ENCODE measurements at places on chromosomes 7 and 10. TPM values are rescaled to one million over a fixed set of nuclear protein-coding genes. Genes with fewer than 3 reads are reported as not detected.
A peak's percentile ranks its signal among the peaks of the same experiment; 100 is the strongest.

DNA sequence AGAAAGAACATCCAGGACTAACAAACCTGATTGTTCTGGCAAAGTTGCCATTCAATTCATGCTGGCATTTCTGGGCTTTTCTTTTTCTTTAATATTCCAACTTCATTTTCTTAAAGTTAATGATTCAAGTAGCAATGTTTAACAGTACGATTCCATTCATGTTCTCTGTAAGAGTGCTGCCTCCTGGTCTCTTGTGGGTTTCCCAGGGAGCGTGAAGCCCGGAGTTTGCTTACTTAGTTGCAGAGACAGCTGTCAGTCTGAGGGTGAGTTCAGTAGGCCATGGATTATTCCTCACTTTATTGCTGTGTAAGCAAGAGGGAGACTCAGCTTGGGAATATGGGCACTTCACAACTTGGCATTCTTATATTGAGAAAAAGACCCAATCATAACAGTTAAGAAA, 142.2 kb downstream of the TWIST1 start:
- no peak for DNase-seq

DNA sequence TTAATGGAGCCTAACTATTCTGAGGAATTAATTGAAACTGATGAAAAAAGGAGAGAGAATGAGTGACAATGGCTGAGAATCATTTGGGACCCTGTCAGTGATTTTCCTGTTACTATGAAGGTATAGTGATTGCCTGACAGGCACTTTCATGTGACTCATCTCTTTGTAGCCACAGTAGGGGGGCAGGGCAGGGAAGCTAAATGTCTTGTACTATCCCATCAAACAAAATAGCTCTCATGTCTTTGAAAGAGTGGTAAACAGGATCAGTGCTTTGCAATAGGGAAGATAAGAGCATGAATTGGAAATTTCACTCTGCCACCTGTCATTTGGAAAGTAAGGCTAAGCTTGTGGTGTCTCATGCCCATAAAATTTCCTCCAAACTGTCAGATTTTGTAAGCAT, 94.5 kb upstream of the GSDME start:
- no peak for DNase-seq

DNA sequence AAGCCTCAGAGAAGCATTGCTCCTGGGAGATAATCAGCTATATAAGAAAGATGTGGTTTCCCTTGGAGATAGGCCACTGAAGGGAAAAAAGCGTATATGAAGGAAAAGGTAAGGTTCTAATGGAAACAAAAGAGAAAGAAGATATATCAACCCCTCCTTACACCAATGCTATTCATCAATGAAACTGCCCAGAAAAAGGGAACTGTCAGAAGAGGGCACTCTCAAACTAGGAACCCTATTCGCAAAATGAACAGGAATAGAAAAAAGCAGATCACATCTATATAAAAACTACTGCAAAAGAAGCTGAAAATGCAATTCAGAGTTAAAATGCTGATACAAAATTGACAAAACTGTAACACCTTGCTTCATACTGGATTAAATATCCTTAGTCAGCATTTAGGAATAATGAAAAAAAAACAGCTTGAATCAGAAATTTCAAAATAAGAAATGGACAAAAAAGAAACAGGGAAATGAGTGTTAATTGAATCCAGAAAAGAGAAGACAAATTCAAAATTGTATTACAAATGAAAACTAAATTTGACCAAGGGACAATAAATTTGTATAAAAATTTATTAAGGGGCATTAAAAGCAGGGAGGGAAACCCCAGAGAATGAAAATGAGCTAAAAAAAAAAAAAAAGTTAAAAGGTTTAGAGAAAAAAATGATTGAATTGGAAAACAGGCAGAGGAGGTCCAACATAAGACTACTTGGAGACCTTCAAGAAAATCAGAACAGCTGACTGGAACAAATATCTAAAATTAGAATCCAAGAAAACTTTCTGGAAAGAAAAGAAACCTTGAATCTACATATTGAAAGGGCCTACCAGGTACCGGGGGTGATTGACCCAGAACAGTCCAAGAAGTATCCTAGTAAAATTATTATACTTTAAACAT, 17.9 kb downstream of the NHLRC2 start:
- no peak for DNase-seq

DNA sequence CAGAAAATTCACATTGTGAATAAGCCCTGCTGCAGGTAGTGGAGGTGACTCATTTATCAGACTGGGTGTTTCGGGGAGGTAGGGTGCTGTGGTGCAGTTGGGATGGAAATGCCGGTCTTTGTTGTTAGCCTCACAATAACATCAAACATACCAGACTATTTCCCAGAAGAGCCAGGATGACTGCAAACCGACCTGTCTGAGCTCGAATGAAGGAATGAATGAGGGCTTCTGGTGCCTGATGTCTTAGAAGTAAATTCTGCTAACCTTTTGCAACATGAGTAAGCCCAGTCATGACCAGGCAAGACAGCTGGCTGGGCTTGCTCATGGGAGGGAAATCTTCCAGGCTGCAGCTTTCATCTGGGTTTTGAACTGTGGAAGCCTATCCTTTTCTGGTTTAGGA, 2.4 kb upstream of the VDAC2 start:
- no peak for DNase-seq

EVX1 gene
- not detected for total RNA-seq

TPK1 gene
- 26.7 TPM for total RNA-seq

DNA sequence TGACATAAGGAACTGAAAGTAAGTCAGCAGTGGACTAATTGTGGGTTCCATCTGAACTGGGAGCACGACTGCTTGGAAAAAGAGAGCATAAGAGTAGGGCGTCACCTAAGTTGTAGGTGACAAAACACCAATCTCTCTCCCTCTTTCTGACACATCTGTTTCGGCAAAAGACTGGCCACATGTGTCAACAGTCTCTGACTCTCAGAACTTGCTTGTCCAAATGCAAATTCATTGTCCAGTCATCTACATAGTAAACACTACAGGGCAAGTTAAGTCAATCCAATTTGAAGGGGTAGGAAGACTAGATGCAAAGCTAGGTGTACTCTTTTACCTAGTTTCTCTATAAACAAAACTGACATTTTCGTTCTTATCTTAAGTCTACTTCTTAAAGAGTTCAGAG, 87.7 kb downstream of the ZNF438 start:
- DNase-seq = no peak

ASB10 gene
- not detected for total RNA-seq

DNA sequence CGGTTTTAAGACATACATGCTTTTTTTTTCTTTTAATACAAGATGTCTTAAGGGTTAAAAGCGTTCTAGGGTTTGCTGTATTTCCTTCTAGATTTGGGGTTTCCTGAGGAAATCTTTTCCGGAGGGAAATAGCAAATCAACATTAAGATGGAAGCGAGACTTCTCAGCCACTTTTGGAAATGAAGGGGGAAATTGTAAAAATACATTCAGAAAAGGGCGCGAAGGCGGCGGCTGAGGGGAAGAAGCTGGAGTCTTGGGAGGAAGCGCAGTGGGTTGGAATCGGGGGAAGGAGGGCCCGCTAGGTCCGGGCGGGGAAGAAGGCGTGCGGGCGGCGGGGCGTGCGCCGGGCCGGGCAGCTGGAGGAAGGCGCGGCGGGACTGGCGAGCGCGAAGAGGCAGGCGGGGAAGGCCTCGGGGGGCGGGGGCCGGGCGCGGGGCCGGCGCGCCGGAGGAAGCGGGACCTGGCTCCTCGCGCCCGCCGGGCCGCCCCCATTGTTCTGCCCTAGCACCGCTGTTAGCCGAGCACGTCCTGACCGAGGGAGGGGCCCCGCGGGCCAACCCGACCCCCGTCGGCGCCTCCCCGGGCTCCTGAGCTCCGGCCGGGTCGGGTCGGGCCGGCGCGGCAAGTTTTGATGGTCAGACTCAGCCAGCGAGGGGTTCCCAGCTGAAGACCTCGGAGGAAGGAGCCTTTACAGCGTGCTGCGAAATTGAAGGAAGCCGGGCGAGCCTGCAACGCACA, 1.5 kb upstream of the SKIDA1 start:
- DNase-seq = peak; percentile 42

GRCh38 chr10:112951359-112952281, 1.6 kb downstream of the TCF7L2 start:
- peak; percentile 46 for DNase-seq

SCART1 gene
- total RNA-seq = 11.2 TPM

DNA sequence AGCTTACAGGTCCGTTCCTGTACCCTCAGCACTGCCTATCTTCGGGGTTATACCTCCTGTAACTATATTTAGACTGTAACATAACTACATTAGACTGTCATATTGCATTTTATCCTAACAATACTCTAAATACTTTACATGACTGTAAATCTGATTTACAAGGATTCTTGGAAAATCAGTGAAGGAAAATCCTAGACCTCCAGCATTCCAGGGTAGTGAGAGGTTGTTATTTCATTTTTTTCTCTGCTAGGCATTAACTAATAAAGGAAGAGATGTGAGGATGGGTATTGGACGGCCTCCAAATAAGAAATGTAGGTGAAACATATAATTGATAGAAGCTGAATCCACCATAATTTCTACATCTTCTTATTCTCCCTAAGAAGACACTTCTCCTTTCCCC, 569.4 kb downstream of the CALN1 start:
- DNase-seq = no peak

- no peak for DNase-seq
Observed at GRCh38 chr7:146296028-146296427, 179.4 kb downstream of the CNTNAP2 start.

GRCh38 chr10:117419921-117420320, 44.7 kb upstream of the PDZD8 start:
- DNase-seq = no peak

OR13A1 gene
- total RNA-seq = not detected

OR2A5 gene
- total RNA-seq = not detected

- no peak for DNase-seq
Observed at GRCh38 chr10:71280825-71281224, 38.2 kb upstream of the SLC29A3 start.

- DNase-seq = no peak
Observed at GRCh38 chr7:46695051-46695708, 774.1 kb upstream of the IGFBP3 start.

DNA sequence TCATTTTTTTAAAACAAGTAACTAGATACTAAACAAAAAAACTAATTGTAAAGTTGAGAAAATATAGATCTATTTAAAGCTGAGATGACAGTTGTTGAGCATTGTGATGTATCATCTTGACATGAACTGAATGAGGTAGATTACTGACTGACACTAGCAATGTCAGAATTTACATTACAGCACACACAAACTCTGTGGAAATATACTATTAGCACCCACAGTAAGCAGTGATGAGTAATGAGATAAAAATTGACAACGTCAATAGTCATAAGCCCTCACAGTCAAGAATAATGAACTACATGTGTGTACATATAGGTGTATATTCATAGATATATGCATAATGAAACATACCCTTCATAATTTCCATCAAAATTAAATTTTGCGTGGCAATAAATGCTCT, 368.4 kb downstream of the TFEC start:
- no peak for DNase-seq

PCDH15 gene
- total RNA-seq = not detected

DNA sequence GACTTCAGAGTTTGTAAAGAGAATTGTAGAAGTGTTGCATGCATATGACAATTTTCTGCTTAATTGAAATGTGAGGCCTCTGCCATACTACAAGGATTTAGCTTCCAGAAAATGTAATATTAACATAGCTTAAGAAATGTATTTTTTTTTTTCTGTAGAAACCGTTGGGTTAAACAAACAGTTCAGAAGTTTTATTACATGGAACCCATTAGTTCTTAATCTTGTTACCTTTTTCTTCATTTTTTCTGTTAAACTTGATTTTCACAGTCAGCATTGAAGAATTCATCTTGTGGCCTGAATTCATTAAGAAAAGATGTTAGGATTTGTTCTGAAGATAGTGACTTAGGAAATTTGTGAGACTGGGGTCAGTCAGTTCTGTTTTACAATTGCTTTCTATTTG, 4.9 kb downstream of the PTEN start:
- DNase-seq = no peak

- no peak for DNase-seq
Observed at GRCh38 chr7:66847879-66848790, 72.9 kb upstream of the TMEM248 start.

DNA sequence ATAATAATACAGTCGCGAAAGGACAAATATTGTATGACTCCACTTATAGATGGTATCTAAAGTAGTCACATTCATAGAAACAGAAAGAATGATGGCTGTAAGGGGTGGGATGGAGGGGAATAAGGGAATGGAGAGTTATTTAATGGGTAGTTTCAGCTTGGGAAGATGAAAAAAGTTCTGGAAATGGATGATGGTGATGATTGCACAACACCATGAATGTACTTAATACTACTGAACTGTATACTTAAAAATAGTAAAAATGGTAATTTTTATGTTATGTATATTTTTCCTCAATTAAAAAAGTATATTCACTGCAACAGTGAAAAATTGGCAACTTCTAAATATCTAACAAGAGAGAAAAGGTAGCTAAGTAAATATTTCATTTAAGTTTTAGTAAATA, 265.8 kb downstream of the EXOC4 start:
- no peak for DNase-seq

PAX4 gene
- total RNA-seq = not detected

All from CD4-positive, alpha-beta memory T cell (primary cell).